Stimulated activated CD8-positive, alpha-beta memory T cell treated with anti-CD3 and anti-CD28 coated beads, Interleukin-2, amount 100 ng/mL, for 1 hour (primary cell): ENCODE measurements at places on chromosomes 2 and 18.

DNA sequence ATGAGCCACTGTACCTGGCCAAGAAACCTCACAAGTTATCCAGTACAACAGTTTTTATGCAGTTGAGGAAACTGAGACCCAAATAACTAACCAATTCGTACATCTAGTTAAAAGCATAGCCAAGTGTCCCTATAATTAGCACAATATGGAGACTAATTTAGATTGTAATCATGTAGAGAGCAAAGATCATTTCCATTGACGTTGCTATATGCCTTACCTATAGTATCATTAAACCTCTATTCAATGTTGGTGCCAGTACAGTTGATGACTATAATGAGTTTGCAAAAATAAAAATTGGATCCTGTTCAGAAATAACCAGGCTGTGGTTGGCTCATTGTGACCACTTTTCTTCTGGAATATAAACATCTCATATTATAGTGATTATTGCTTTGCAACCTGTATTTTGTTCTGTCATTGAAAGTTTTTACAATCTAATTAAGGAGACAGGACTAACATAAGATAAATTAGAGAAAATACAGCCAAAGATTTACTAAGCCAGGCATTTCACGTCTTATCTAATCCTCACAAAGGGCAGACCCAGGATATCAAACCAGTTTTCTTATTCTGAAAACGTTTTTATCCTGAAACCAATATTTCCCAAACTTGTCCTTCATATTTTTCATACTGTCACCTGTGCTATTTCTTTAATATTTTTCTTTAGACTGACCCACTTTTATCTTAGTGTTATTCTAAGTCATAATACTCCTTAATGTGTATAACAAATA is 130.0 kb upstream of the STON1 start:
- DNase-seq, result no peak

GRCh38 chr18:45671321-45671720 is 52.7 kb upstream of the SLC14A1 start:
- DNase-seq, result no peak

- no peak for DNase-seq
Observed at GRCh38 chr2:234345921-234346320, 151.0 kb downstream of the ARL4C start.

- no peak for DNase-seq
Observed at GRCh38 chr2:121689356-121689755, 40.1 kb upstream of the CLASP1 start.
